WTC11 (cell line): ENCODE measurements at places on chromosomes 4 and X. TPM values are rescaled to one million over a fixed set of nuclear protein-coding genes. Genes with fewer than 3 reads are reported as not detected.
A peak's percentile ranks its signal among the peaks of the same experiment; 100 is the strongest.

The TET2 gene
- 2.7 to 3.4 TPM (median 2.9 TPM) in 3 replicates for total RNA-seq

The SHOX gene
- 0.09 to 0.14 TPM in 2 of 3 replicates, not detected in the other for total RNA-seq

The TMPRSS11F gene
- not detected in 3 replicates for total RNA-seq

The COL25A1 gene
- 6.6 to 9.3 TPM (median 8.0 TPM) in 3 replicates for total RNA-seq

DNA sequence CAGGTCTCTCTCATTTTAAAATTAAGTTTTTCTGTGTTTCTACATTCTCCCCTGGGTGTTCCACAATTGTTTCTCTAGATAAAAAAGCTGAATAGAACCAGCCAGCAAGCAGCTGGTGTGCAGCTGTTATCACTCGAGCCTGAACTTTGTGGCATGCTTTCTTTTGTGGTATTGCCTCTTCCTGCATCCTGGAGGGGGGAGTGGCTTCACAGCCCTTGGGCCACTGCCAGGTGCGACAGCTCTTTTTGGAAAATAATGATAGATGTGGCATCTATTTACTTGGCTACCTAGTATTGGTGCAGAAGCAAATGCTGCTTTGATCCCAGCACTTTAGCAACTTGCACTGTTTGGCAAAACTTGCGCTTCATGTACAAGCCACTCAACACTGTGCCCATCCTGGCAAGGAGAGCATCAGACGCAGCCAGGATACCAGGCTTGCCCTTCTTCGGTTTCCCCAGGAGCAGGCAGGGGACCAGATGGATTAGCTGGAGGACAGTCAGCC, 69.4 kb downstream of the HMGB2 start:
- H3K36me3 ChIP-seq = peaks cover 5% of the 10 kb centered on the region; the same call in 1 of the 2 replicates
- H3K4me3 ChIP-seq = no peak overlapping the region
- DNase-seq = no peak
- peaks cover 38% of the 10 kb centered on the region for H3K4me1 ChIP-seq
- H3K27ac ChIP-seq = peak overlapping the region; percentile 36; the same call in 1 of the 2 replicates

DNA sequence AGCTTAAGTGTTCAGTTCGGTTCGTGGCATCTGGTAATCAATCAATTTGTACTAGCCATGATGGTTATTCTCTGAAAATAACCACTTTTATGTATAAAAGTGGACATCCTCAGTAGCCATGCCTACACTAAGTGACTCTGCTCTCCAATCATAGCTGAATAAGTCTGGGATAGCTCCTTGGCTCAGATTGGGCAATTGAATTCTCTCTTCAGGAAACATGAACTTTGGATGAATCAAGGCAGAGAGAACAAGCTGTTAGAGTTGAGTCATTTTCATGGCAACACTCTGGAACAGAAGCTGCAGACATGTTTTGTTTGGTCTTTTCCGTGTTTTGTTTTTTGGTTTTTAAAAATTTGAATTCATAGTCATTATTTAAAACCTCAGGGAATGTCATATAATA, 66.8 kb upstream of the TMEM164 start:
- no peaks in the 10 kb centered on the region for H3K36me3 ChIP-seq
- peaks cover 2% of the 10 kb centered on the region for H3K27me3 ChIP-seq
- no peak for DNase-seq
- H3K27ac ChIP-seq = no peak overlapping the region
- H3K4me1 ChIP-seq = no peaks in the 10 kb centered on the region

DNA sequence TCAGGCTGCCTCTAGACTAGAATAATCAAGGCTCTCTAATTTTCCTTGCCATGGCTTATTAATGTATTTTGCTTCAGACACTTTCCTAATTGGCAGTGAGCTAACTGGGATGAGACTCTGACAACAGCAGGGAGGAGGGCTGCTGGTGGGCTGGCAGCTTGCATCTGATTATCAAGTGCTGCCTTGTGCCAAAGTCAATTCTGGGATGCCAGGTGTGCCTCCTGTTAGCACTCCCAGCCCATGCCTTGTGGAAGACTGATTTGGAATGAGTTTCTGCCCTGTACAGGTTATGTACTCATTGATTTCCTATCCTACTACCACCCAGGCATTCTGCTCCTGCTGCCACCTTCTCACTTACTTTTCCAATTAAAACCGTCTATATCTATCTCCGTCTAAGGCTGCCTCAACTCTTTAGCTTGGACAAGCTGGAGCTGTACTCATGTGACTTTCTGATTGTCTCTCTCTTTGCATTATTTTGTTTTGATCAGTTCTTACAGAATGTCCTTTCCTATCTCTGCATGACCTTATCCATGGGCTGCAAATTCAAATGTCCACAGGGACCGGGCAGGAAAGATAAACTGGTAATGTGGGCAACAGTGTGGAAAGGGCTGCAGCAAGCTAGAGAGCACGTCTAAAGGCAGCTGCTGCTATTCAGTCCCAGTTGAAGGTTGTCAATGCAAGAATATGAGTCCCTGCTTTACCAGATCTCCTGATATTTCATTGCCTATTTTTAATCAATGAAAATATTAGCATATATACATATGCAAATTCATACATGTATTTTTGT, 112.6 kb downstream of the GABRA2 start:
- H3K36me3 ChIP-seq = no peaks in the 10 kb centered on the region
- no peak for DNase-seq
- no peaks in the 10 kb centered on the region; the same call in 1 of the 2 replicates for H3K27me3 ChIP-seq

GRCh38 chrX:96774116-96774515, 89.5 kb downstream of the DIAPH2 start:
- no peaks in the 10 kb centered on the region for H3K36me3 ChIP-seq
- H3K27ac ChIP-seq = no peak overlapping the region
- H3K27me3 ChIP-seq = no peaks in the 10 kb centered on the region

DNA sequence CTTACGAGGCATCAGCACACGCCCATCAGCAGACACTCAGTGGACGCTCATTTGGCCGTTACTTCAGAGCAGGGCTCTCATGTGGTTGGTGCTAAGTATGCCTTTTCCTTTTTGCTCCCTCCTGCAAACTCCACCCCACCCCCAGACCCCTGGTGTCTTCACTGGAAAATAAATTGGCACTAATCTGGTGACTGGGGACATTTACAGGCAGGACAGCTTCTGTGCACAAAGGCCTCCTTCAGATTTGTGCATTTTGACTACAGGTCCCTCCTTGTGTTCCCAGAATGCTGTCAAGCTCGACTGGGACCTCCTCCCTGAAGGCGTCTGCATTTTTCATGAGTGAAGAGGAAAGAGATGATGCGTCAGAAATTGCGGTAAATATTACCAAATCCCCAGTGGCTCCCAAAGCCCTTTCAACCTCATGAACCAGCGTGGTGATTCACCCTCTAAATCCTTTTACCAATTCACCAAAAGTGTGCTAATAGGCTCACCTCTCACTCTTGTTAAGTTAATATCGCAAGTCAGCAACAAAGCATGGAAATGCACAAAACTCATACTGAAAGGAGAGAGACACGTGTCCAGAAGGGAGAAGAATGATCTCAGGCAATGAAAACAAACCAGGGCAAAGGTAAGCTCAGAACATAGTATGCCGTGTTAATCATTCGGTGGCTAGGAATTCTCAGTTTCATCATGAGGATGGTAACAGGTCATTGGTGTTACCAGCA, 119.0 kb downstream of the NKX6-1 start:
- peaks cover 90% of the 10 kb centered on the region for H3K27me3 ChIP-seq
- H3K4me3 ChIP-seq = peak overlapping the region; percentile 12; the same call in 1 of the 2 replicates
- H3K4me1 ChIP-seq = peaks cover 62% of the 10 kb centered on the region
- no peak overlapping the region for H3K27ac ChIP-seq
- DNase-seq = no peak

GRCh38 chr4:88698519-88698918, 890 bp upstream of the NAP1L5 start:
- peaks cover 30% of the 10 kb centered on the region for H3K27me3 ChIP-seq
- no peak overlapping the region for H3K27ac ChIP-seq
- DNase-seq = no peak

DNA sequence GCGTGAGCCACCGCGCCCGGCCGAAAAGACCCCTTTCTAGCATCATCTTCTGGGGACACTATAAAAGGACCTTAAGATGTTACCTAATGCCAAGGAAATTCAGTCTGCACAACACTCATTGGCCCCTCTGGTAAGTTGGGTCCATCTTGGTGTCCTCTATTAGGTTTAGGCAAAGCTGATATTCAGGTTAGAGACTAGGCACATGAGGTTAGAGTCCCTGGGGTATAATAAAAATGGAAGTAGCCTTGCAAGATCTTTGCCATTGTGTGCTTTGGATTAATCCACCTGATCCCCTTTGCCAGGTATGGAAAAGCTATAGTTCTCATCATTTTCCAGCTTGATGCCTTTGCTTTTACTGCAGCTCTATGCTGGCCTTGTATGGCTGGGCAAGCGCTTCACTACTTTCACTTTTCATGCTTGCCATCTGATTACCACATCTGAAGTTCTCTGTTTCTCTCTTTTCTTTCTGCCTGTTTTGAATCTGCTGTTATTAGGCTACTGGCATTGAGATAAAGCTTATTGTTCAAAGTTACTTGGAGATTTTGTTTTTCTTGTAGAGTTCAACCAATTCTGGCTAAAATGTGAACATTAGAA, 5.4 kb upstream of the ADH4 start:
- DNase-seq = no peak
- no peaks in the 10 kb centered on the region for H3K4me1 ChIP-seq
- H3K4me3 ChIP-seq = no peak overlapping the region
- 0 out of 2 replicates have a peak, but pooled peaks cover 4% of the 10 kb centered on the region for H3K27me3 ChIP-seq
- H3K27ac ChIP-seq = no peak overlapping the region

GRCh38 chrX:13305108-13305507, 14.7 kb downstream of the ATXN3L start:
- no peak overlapping the region for H3K4me3 ChIP-seq
- no peak overlapping the region for H3K27ac ChIP-seq
- no peak for DNase-seq
- peaks cover 22% of the 10 kb centered on the region for H3K4me1 ChIP-seq
- H3K36me3 ChIP-seq = no peaks in the 10 kb centered on the region
- no peaks in the 10 kb centered on the region; the same call in 1 of the 2 replicates for H3K27me3 ChIP-seq

GRCh38 chrX:154333837-154334271, 38.3 kb downstream of the TKTL1 start:
- H3K4me1 ChIP-seq = no peaks in the 10 kb centered on the region
- no peak for DNase-seq
- H3K4me3 ChIP-seq = no peak overlapping the region

GRCh38 chrX:136714626-136715599, 65.8 kb downstream of the ARHGEF6 start:
- no peaks in the 10 kb centered on the region for H3K27me3 ChIP-seq
- H3K27ac ChIP-seq = no peak overlapping the region
- H3K4me1 ChIP-seq = peaks cover 7% of the 10 kb centered on the region
- no peaks in the 10 kb centered on the region for H3K36me3 ChIP-seq
- no peak overlapping the region for H3K4me3 ChIP-seq

- peaks cover 15% of the 10 kb centered on the region for H3K27me3 ChIP-seq
- peak overlapping the region; percentile 22; the same call in 1 of the 2 replicates for H3K4me3 ChIP-seq
- no peaks in the 10 kb centered on the region for H3K36me3 ChIP-seq
- peaks cover 18% of the 10 kb centered on the region for H3K4me1 ChIP-seq
- H3K27ac ChIP-seq = no peak overlapping the region
Observed at GRCh38 chrX:49876750-49877149, 2.5 kb upstream of the USP27X start.
